ENCODE measurements at places on chromosomes 6 and 20.

DNA sequence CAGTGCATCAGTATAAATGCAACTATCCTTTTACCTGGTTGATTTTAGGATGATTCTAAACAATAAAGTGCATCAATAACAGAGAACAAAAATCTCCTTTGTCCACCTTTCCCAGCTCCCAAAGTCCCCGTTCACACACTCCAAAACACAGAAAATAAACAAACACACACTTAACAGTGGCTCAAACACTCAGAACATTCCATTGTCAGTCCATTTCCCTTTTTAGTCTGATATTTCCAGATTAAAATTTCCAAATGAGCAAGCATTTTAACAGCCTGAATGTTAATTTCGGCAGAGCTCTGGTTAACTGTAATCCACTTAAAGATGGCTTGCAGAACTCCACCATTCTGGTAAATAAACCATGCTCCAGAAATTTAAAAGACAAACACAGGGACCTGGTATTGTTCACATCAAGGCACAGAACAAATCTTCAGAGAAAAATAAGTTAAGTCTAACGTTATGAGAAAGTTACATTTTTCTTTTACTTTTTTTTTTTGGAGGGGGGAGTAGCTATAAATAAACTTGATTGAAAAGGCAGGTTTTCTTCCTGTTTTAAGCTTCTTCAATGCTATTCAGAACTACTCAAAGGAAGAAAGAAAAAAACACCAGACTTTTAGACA, 100.8 kb downstream of the DST start:
- DNase-seq, result no peak

- DNase-seq, result no peak
Observed at GRCh38 chr20:18421608-18422007, 45.2 kb downstream of the DZANK1 start.

- no peak for DNase-seq
Observed at GRCh38 chr6:56282391-56282790, 35.0 kb upstream of the COL21A1 start.

DNA sequence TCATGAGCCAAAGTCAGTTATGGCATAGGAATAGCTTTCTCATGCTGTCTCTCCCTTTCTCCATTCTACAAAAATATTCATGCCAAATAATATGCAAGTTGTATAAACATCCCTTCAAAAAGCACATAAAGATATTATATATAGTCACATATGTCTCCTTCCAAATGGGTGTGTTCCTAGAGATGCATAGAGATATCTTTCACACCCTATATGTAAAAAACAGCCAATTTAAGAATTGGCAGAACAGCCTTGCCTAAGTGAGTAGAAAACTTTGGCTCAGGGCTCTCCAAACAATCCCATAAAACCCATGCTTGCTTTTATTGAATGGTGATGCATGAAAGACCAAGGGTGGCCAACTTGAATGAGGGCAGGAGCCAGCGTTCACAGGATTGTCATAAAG, 274.7 kb upstream of the SUPT3H start:
- no peak for DNase-seq

DNA sequence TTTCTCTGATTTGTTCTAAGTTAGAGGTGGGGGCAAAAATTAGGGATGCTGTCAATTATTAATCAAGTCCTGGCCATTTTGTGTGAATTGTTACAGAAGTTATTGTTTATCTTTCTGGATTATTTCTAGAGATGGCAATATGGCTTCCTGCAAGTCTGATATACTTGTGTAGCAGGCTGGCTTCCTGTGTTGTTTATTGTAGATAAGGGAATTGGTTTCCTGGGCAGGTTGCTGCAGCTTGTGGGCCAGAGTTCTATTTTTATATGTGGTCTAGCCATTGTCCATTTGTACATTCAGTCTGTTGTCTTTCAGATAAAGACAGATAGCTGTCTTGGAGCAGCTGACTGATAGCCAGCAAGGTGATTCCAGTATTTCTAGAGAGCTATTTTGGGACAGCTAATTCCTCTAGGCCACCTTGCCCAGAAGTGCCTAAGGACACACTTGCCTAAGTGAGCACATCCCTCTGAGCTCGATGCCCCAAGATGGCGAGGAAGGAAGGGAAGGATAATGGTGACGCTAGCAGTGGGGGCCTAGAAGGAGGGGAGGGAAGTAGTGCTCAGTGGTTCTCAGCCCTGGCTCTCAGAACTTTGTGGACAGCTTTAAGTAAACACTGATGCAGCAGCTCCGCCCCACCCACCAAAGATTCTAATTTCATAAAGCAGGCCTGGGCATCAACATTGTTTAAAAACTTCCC, 25.5 kb downstream of the DDO start:
- no peak for DNase-seq

All from upper lobe of right lung (tissue), 1 donor.